Activated CD4-positive, alpha-beta T cell treated with anti-CD3 and anti-CD28 coated beads for 1 hour (primary cell): ENCODE measurements at places on chromosomes 4 and X.

DNA sequence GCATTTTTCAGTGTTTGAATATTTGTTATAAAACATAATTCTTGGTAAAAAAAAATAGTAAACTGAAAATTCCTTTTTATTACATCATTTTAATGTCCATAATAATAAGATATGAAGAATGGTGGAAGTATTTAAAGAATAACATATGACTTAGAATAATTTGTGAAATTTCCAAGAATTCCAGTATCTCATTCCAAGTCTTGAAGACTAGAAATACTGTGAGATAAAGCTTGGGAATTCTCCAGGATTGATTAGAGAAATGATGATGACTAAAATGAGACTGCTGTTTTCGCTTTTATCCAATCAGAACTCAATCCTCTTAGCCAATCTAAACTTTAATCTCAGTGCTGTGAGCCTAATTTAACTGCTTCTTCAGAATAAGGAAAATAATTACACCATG is 184.2 kb upstream of the HCCS start:
- no peak for DNase-seq

- DNase-seq, result no peak
Measured at GRCh38 chr4:180060159-180060889, 2182.9 kb upstream of the TENM3 start.

- DNase-seq, result no peak
Measured at GRCh38 chr4:147620315-147620714, 3.1 kb downstream of the TMEM184C start.

DNA sequence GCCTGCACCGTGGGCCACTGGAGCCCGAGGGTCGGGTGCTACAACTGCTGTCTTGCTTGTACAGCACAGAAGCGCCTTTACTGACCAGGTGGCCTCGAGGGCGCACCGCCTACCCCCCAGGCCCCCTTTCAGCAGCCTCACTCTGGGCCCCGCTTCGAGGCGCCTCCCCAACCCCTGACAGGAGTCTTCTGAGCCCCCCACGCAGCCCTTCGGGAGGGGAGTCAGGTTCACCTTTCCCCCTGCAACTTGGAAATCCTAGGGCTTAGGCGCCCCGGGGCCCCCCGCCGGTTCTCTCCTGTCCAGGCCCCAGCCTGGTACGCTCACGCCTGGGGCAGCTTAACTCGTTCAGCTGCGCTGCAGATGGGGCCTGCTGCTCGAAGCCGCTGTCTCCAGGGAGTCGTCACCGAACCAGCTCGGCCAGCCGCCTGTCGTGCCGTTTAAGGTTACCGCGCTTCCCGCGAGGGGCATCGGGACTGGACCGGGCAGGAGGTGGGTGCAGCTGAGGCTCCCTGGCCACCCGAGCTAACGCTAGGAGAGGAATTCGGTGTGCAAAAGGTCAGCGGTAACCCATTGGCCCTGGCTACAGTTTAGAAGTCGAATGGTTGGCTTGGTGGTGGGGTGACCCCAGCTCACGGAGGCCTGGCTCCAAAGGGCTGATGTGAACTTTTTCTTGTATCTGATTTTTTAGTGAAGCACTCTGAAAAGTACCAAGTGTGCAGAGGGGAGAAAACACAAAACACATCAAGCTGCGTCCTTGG is 58.9 kb upstream of the BCOR start:
- no peak for DNase-seq

DNA sequence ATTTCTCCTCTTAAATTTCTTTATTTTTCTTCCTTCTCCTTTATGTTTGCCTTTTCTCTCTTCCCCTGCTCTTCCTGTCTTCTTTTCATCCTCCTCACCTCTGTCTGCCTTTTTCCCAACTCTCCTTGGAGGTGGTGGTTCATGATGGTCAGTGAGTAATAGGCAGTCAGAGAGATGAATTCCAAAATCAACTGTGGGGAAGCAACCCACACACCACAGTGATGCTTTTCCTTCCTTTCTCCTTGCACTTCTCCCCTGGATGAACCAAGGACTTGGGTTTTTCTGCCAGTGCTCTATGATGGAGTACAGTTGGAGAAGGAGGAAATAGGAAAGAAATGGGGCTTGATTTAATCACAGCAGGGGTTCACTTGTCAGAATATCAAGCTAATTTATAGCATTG is 153.8 kb downstream of the DCK start:
- no peak for DNase-seq

GRCh38 chr4:138190452-138190858 is 51.7 kb downstream of the SLC7A11 start:
- DNase-seq, result no peak

- DNase-seq, result no peak
Measured at GRCh38 chrX:9983846-9984245, 16.7 kb downstream of the CLDN34 start.
